ENCODE measurements at places on chromosomes 6 and 20. TPM values are rescaled to one million over a fixed set of nuclear protein-coding genes. Genes with fewer than 3 reads are reported as not detected.

KIZ gene
- total RNA-seq: 17.3 TPM

TMEM244 gene
- not detected for total RNA-seq

TFAP2C gene
- total RNA-seq: not detected

PTK6 gene
- 2.1 TPM for total RNA-seq

RIPPLY2 gene
- not detected for total RNA-seq

TREML1 gene
- total RNA-seq: not detected

MEI4 gene
- total RNA-seq: not detected

CALHM4 gene
- total RNA-seq: not detected

CBLN4 gene
- not detected for total RNA-seq

CCND3 gene
- 464 TPM for total RNA-seq

FOXF2 gene
- total RNA-seq: not detected

CFAP61 gene
- total RNA-seq: not detected
